ENCODE measurements at places on chromosomes 7 and 10. TPM values are rescaled to one million over a fixed set of nuclear protein-coding genes. Genes with fewer than 3 reads are reported as not detected.

Gene LRRD1
- total RNA-seq = 0.05 TPM

Gene ATG9B
- 0.98 TPM for total RNA-seq

Gene BCL7B
- 95.4 TPM for total RNA-seq

Gene IL6
- total RNA-seq = not detected

Gene C10orf143
- 1.0 TPM for total RNA-seq

Gene HOXA13
- total RNA-seq = 1.2 TPM

Gene CPA2
- 0.87 TPM for total RNA-seq

Gene FAM107B
- total RNA-seq = 13.4 TPM

Gene ADAM22
- 4.2 TPM for total RNA-seq

Gene TSPAN13
- 80.8 TPM for total RNA-seq

Gene PNLIPRP3
- not detected for total RNA-seq

Gene KCNIP2
- total RNA-seq = 4.3 TPM

Gene STAMBPL1
- 25.2 TPM for total RNA-seq

Gene OPN1SW
- not detected for total RNA-seq

Gene TRIM24
- total RNA-seq = 28.4 TPM

Gene ADGRA1
- 0.05 TPM for total RNA-seq

Gene VWDE
- total RNA-seq = 8.5 TPM

Gene AQP1
- total RNA-seq = 0.57 TPM

Gene TACC2
- 133 TPM for total RNA-seq

Gene ZNF775
- total RNA-seq = 14.7 TPM

Gene CRYGN
- 0.74 TPM for total RNA-seq

Gene CNPY1
- not detected for total RNA-seq

Gene CPN1
- total RNA-seq = not detected

Gene ADCYAP1R1
- total RNA-seq = not detected

Gene CDC14C
- not detected for total RNA-seq

Gene MPLKIP
- 42.6 TPM for total RNA-seq

Gene MNX1
- 3.6 TPM for total RNA-seq

Gene ITPRID1
- total RNA-seq = not detected

Gene ERVW-1
- total RNA-seq = not detected

Gene STRIP2
- 5.1 TPM for total RNA-seq

Gene GPR15LG
- total RNA-seq = 0.41 TPM

Gene AASS
- total RNA-seq = 0.31 TPM

Gene BAIAP2L1
- total RNA-seq = 120 TPM

Gene GLI3
- 3.7 TPM for total RNA-seq

Gene ASAH2
- 6.5 TPM for total RNA-seq

Gene GIMAP7
- total RNA-seq = 0.33 TPM

Gene CUL2
- total RNA-seq = 32.4 TPM

Gene MALRD1
- total RNA-seq = not detected

Gene BICC1
- total RNA-seq = 0.67 TPM

Gene OR6V1
- total RNA-seq = not detected

Gene UNCX
- not detected for total RNA-seq

Gene PAPOLB
- total RNA-seq = not detected

Gene CRHR2
- not detected for total RNA-seq

Gene STEAP4
- total RNA-seq = 0.10 TPM

Measured in Panc1 (cell line).